Fibroblast of gingiva (primary cell): ENCODE measurements at places on chromosomes 16 and 17.

DNA sequence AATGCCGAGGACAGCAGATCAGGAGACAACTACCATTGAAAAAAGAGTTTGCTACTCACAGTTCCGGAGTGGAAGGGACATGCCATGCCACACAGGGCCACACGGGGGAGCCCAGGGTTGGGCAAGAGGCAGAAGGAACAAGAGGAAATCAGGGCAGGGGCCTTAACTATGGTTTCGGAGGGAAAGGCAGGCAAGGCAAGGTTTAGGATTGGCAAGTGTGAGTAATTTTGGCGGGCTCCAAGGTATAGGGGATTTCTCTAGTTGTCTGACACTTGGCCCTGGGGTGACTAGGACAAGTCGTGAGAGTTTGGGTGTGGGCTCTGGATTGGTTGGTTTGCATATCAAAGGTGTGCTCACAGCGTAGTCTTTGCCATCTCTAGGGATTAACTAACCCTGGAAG lies 27.0 kb upstream of the NTN1 start:
- DNase-seq = peak; percentile 32

- DNase-seq = no peak
Measured at GRCh38 chr16:243348-243747, 8.7 kb downstream of the FAM234A start.

DNA sequence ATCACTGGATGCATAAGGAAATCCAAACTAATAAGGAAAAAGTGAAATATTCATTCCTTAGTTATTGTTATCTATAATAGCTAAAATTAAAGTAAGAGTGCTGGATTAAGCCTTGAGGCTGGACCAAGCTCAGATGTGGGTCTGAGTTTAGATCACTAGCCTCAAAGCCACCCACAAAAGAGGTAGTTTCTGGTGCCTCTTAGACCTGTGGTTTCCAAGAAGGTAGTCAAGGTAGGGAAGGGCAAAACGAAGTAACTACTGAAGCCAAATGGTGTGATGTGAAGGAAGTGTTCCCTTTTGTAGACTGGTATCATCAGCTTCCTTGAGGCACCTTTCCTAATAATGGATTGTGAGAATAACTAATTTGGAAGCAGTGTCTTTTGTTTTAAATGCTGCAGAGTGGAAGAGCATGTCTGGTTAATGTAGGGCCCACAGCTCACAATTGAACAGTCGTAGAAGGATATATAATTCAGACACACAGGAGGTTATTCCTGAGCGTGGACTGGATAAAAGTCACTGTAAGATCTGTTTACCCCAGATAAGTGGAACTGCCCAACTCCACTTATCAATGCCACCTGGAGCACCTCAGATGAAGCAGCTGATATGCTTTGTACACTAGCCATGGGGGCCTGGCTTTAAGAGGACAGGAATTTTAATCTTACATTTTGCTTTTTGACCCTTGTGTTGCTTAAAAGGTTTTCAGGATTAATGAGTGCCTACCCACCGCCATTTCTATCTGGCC lies 31.7 kb upstream of the LCMT1 start:
- DNase-seq = no peak

- no peak for DNase-seq
Measured at GRCh38 chr17:4215882-4216570, 47.8 kb downstream of the ANKFY1 start.

GRCh38 chr17:29640413-29640812 lies 17.7 kb upstream of the CORO6 start:
- DNase-seq = peak; percentile 83

DNA sequence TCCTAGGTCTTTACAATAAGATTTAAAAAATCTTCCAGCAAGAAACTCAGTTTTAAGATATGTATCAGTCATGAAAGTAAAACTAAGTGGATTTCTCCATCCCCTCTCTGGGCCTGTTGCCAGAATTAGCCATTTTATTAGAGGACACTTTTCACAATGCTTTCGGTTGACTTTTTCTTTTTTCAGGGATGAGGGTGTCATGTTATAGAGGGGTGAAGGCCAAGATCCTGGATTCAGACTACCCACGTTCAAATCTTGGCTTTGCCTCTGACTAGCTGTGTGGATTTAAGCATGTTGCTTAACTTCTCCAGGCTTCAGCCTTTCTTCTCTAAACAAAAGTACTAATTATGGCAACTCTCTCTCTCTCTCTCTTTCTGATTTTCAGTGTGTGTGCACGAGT lies 111.7 kb upstream of the COX10 start:
- peak; percentile 72 for DNase-seq

GRCh38 chr16:72925631-72925979 lies 122.3 kb downstream of the ZFHX3 start:
- DNase-seq = no peak

DNA sequence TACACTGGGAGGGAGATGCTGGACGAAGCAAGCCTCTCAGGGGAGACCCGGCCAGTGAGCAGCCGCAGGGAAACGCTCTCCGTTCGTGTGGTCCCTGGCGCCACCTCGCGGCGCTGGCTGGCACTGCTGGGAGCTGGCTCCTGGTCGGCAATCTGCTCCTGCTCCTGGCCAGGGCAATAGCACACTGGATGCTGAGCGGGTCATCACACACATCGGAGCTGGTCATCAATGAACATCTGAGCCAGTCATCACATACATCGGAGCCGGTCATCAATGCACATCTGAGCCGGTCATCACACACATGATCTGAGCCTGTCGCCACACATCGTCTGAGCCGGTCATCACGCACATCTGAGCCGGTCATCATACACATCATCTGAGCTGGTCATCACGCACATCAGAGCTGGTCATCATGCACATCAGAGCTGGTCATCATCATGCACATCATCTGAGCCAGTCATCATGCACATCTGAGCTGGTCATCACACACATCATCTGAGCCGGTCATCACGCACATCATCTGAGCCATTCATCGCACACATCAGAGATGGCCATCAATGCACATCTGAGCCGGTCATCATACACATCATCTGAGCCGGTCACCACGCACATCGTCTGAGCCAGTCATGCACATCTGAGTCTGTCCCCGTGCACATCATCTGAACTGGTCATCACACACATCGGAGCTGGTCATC lies 217.3 kb downstream of the RBFOX3 start:
- peak; percentile 31 for DNase-seq

DNA sequence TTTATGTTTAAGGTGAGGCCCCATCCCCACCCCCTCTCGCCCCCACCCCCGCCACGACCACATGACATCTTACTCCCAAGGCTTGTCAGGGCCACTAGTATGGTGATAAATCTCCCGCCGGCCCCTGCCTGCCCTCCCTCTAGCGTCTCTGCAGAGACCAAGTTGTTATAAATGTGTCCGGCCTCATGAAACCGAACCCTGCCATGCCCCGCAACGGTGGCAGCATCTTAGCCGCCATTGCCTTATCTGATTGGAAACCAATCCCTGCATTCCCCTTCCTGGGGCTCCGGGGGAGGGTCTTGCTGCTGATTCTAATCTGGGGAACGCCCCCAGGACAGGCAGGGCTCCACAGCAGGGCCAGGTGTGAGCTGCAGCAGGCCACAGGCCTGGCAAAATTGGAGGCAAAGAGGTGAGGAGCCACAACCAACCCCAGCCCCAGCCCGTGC lies 352.4 kb downstream of the C16orf95 start:
- DNase-seq = no peak

GRCh38 chr16:87298857-87299465 lies 18.2 kb downstream of the C16orf95 start:
- DNase-seq = no peak

- no peak for DNase-seq
Measured at GRCh38 chr17:32569171-32570080, 82.6 kb downstream of the CDK5R1 start.

DNA sequence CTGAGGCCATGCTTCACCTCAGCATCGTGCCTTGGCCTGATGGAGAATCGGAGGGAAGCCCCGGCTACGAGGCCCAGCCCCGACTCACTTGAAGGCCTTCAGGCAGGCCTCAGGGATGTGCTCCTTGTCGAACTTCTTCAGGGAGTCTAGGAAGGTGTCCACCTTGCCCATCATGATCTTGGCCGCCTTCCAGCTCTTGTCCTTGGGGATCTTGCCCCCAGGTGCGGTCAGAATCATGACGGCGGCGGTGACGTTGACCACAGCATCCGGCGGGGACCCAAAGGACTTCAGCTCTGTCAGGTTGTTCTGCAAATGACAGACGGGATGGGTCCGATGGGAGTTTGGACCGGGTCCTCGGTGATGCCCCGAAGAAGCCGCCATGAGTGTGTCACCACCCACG lies 81.2 kb downstream of the PGS1 start:
- DNase-seq = no peak
